ENCODE measurements at places on chromosomes 1 and 21. TPM values are rescaled to one million over a fixed set of nuclear protein-coding genes. Genes with fewer than 3 reads are reported as not detected.

The GUCA2A gene
- not detected for total RNA-seq

The LAMB3 gene
- 0.85 TPM for total RNA-seq

The CCDC27 gene
- not detected for total RNA-seq

The DYRK3 gene
- 12.0 TPM for total RNA-seq

The DDOST gene
- 337 TPM for total RNA-seq

The DMRTA2 gene
- total RNA-seq: not detected

The LYPD8 gene
- total RNA-seq: not detected

The MEX3A gene
- total RNA-seq: 15.8 TPM

The AMY2B gene
- 1.1 TPM for total RNA-seq

All from Panc1 (cell line).